ENCODE measurements at places on chromosomes 13 and 19.

- no peak for DNase-seq
These were observed 30.6 kb downstream of the GSX1 start for GRCh38 chr13:27822873-27823311.

- DNase-seq, result no peak
These were observed at the start of gene PABPC3 for GRCh38 chr13:25095851-25096453. Gene PABPC3, plus strand, starts transcription at chr13:25096136. Its CDS starts 63 bp downstream, at chr13:25096199.

DNA sequence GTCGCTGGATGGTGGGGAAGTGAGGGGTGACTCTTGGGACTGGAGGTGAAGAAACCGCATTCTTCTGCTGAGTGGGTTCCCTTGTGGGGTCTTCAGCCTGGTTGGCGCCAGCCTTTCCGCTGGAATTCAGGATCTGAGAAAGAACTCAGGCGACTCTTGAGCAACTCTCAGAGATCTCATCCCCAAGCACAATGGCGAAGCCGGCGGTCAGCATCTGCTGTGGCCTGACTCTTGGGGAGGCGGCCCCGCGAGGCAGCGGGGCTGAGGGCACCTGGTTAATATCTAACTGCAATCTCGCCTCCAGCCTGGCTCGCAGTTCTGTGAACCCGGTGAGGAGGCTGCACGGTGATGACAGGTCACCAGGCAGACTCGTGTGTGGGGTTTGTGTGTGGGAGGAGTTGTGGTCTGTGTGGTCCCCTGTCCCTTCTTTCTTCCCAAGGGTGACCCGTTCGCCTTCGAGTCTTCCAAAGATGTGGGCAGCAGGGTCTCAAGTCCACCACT, 883 bp downstream of the ZNF441 start:
- DNase-seq, result no peak

DNA sequence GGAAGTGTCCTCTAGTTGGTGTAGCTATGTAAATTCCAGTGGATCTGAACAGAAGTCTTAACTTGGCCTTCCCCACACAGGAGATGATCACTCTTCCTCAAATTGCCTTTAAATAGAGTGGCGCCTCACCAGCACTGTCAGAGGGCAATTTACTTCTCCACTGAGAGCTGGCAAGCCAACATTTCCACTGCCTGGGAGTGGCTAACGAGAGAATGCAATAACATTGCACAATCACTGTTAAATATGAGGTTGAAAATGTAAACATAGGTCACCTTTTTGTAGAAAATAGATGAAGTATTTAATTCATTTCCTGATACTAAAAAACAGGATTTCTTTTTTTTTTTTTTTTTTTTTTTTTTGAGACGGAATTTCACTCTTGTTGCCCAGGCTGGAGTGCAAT, 55.4 kb upstream of the UBL3 start:
- DNase-seq, result no peak

- DNase-seq, result no peak
These were observed 514 bp upstream of the ARGLU1 start for GRCh38 chr13:106568299-106569003.

- DNase-seq, result no peak
These were observed 44.8 kb downstream of the PHF11 start for GRCh38 chr13:49540552-49540951.

DNA sequence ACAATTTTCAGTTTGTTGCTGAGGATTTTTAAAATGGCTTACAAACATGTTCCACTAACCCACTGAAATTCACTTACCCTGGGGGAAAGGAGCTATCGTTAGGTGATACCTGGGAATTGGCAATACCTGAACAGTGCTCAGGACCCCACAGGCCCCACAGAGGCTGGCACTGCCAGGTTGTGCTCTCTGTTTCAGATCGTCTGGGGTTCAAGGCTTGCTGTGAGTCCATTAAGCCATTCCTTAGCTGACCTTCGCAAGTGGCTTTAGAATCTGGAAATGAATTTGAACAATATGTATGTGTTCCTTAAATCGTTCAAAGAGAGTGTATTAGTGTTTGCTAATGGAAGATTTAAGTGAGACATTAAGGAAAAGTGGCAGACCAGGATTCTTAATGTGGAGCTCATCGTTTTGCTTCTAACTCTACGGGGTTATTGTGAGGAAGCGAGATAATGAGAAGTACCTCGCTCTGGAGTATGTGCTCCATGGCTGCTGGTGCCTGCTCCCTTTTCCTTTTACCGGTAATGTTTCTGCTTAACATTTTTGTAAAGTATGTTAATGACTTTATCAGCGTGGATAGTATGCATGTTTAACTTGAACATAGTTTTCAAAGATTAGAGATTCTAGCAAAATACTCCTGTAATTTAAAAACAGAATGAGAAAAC, 13.6 kb downstream of the KLF5 start:
- no peak for DNase-seq

GRCh38 chr13:58202099-58202498, 570.6 kb downstream of the PCDH17 start:
- DNase-seq, result no peak

- DNase-seq, result no peak
These were observed 68.6 kb downstream of the KCTD15 start for GRCh38 chr19:33865306-33865705.

- DNase-seq, result no peak
These were observed 7.5 kb downstream of the ELAVL1 start for GRCh38 chr19:7997809-7998480.

- DNase-seq, result no peak
These were observed 39.5 kb upstream of the GRTP1 start for GRCh38 chr13:113403255-113404104.

DNA sequence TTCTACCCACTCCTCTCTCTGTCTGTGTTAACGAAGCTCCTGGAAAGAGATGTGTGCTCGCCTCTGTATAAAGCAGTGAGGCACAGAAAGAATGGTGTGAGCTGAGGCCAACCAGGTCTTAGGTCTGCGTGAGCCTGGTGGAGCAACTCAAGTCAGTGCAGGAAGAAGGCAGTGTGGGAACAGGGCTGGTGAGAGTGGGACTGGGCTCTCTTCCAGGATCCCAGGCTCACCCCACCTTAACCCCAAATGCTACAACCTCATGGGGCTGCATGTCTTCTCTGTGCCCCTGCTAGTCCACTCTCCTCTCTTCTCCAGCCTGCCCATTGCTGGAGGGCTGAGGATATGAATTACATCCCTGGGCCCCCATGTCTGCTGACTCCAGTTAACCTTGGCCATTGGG, 127.4 kb downstream of the DCT start:
- DNase-seq, result no peak

- no peak for DNase-seq
These were observed 255.5 kb downstream of the KCTD12 start for GRCh38 chr13:76630629-76631230.

- DNase-seq, result no peak
These were observed 9.6 kb downstream of the SH3GL1 start for GRCh38 chr19:4390567-4391305.

DNA sequence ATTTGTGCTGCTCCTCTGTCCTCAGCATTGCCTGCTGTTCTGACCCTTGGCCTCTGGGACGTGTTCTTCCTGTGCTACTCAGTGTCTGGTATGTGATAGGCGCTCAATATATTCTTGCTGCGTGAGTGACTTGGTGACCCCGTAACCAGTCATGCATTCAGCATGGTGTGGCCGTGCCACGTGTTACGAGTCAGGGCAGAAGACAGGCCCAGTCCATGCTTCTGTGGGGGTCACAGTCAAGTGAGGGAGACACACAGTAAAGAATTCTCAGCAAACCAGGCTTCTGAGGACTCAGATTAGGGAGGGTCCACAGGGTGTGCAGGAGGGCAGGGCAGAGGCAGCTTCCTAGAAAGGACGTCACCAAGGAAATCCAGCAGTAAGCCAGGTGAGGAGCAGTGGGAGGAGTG, 7.9 kb downstream of the PPP1R37 start:
- no peak for DNase-seq

DNA sequence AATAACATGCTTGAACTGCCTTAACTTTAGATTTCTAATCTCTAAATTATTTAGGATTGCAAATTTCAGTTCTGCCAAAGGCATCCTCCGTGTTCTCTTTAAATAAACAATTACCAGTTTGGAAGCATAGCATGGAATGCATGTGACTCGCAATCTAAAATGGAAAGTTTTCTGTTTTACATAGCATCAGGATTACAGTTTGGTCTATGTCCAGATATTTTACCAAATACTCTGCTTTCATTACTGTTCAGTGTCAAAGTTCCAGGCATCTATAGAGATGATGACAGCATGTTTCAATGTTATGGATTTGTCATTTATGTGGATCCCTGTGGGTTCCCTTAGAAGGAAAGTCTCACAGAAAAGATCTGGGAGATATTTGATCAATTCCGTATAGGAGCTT, 16.8 kb downstream of the FLT1 start:
- no peak for DNase-seq

GRCh38 chr19:55259540-55260210, 858 bp upstream of the PPP6R1 start:
- DNase-seq, result no peak

DNA sequence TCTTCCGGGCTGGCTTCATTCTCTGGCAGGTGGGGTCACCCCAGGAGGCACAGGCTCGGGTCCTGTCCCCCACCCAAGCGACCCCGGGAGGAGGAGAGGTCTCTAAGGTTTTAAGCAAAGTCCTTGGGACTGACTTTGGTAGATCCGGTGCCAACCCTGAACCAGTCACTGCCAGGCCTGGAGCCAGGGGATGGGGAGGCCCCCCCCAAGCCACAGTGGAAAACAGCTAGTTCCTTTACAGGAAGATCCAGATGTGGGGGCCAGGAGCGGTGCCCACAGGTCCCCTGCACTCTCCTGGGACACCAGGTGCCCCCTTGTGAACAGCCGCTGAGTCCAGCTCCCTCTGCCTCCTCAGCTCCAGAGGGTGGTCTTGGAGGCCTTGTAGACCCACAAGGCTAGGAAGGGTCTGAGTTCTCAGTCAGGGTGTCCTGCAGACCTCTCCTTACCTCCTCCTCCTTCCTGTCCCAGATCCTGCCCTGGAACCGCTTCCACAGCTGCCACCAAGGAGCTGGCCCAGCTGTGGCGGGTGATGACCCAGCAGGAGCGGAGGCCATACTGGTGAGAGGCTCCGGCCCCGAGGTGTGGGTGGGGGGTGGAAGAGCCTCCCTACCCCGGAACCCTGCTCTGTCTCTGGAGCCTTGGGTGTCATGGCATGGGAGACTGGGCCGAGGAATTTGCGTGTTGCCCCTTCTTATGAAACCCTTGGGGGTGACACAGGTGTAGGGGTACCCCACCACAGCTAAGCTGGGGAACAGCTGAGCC, 6.0 kb downstream of the SIX5 start:
- DNase-seq, result no peak

DNA sequence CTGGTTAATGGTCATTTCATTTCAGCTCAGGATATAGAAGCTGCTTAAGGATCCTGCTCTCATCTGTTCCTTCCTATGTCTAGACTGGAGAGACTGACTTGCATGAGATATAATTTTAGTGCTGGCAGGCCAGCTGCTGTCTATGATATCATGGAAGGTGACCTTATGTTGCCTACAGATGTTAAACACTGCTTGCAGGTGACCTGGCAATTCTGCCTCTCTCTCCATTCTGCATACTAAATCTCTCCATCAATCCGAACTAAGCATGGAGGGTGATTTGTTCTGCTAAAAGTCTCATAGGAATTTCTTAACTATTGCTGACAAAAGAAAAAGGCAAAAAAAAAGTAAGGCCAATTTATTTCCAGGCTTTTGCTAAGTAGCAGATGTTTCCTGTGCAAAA, 81.0 kb downstream of the CCNA1 start:
- DNase-seq, result no peak

DNA sequence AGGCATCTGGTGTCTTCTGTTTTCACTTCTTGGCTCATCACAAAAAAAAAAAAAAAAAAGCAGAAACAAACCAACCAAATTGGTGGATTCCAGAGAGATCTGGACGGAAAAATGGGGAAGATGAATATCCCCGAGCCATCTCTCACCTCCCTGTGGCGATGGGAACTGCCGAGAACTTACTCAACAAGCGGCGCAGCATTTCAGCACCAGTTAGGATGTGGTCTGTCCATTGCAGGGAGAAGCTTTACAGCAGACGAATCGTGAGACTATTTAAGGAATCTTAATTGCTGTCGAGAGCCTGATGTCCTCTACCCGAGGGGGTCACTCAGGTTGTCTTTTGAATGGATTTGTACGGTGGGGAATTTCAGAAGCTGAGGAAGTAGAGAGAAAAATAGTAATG, 17.3 kb upstream of the KDM4B start:
- DNase-seq, result no peak

DNA sequence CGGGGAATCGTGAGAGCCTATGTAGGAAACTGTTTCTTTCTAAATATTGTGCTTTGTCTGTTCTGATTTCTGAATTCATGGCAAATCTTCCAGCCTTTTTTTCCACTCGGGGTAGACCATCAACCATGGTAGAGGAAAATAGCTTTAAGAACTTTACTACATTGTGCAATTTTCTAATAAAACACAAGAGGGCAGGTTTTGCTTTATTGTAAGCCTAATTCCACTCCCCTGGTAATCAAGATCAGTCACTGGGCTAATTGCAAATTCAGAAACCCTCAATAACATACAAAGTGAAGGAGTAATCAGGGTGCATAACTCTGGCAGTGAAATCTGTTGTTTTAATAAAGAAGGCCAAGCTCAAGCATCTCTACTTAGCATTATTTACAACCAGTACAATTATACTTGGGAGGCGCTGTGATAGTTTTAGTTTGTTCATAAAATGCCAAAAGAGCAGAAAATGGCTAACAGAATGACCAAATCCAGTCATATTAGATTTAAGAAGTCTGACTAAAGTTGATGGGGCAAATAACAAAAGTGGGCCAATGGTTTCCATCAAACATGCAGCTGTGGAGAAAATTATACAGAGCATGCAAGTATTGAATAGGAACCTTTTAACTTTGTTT, 43.8 kb downstream of the DCT start:
- no peak for DNase-seq

DNA sequence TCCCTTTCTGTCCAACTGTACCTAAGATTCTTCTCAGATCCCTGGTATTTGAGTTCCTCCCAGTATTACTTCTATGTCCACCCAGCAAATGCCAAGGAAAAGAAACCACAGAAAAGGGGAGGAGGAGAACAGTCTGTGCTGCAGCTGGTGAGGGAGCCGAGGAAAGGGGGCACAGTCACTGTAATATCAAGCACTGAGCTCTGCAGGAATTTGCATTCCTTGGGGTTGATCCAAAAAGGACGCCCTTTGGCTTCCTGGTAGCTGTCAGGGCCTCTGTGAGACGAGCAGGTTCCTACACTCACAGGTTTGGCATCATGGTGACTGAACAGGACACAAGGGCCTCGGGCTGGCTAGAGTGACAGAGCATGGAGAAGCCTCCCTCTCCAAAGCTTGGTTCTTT, 273.4 kb downstream of the NHLRC3 start:
- DNase-seq, result no peak

DNA sequence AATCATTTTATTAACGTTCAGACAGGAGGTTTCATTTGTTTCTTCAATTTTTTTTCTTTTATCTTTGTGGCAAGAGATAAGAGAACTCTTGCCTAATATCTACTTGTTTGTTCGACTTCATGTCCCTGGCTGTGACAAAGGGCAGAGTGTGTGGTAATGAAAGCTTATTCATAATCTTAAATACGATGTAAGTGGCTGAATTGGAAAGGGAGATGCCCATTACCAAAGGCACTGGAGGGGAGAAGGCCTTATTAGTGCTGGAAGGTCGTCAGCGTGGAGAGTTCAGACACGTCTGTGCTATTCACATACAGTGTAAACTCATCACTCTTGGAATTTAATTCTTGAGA, 54.0 kb downstream of the RFC3 start:
- DNase-seq, result no peak
